Stimulated activated CD8-positive, alpha-beta memory T cell treated with anti-CD3 and anti-CD28 coated beads, Interleukin-4, amount 100 ng/mL, for 1 hour (primary cell): ENCODE measurements at places on chromosomes 11 and 22.

DNA sequence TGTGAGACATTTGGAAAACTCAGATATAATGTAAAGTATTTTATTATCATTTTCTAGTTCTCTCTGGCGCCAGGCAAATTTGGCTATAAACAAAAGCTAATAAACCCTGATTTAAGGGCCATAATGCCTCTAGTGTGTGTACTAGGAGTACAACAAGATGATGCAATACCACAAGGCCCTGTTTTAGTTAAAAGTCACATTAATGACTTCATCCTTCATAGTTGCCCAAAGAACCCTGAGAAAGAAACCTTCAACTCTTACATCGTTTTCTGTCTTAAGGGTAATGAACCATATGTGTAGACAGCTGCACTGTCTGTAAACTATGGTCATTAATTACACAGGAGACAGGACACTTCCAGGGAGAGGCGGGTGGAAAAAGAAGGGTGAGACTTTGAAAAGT, 538.4 kb downstream of the FAM181B start:
- DNase-seq, result no peak

DNA sequence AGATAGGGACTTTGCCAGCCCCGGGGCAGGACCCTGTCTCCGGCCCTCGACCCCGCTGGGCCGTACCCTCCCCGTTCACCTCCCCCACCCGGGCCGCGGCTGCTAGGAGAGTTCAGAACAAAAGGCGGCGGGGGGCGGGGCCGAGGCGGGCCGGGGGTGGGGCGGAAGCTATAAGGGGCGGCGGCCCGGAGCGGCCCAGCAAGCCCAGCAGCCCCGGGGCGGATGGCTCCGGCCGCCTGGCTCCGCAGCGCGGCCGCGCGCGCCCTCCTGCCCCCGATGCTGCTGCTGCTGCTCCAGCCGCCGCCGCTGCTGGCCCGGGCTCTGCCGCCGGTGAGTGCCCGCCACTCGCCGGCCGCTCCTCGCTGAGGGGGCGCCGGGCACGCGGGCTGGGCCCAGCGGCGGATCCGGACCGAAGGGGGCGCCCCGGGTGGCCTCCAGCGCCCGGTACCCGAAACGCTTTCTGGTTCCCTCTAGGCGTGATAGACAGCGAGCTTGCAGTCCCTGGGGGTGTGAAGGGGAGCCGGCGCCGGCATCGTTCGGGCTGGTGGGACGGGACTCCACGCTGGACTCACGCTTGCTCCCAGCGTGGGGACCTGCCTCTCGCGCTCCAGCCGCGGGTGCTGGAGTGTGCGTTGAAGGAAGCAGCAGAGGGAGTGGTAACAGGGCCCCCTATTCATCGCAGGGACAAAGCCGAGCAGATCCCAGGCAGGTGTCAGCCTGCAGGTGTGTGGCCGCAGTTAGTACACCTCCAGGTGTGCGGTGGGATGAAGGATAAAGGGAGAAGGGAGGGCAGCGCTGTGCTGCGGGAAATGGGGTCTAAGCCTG, at the start of gene MMP11:
MMP11 (plus strand) TSS at position 201 of the 825 bp plus-strand sequence; CDS start at position 223, 22 bp downstream.
- DNase-seq, result no peak

GRCh38 chr11:87281496-87281895, 243.8 kb downstream of the TMEM135 start:
- DNase-seq, result no peak

- DNase-seq, result no peak
These were observed 2.6 kb downstream of the CNTF start for GRCh38 chr11:58625086-58625485.

DNA sequence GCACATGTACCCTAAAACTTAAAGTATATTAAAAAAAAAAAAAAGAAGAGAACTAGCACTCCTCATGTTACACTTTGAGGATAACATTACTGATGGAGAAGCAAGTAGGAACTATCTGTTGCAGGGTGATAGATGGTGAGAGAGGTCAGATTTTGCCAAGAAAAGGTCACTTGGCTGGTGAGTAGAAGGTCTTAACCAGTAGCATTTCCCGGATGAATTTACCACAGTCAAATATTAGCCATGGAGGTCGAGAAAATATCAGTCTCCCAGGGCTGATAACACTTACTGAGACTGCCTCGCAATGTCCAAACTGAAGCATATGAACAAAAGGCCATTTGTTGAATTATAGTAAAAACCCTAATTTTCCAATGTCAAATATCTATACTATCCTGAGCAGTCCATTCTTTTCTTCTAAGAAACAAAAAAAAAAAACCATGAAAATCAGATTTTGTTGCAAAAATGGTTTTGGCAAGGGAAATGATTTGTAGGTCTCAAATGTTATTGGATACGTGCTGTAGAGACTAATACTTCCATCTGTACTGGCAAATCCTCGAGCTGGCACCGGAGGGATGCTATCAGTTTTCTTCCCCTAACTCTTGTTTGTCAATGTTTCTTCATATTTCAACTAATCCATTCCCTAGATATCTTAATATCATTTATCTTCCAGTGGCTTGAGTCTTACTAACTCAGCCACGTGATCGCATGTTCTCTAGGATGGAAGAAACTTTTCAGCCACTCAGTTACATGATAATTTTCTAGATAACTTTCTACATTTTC, 14.5 kb upstream of the BBOX1 start:
- DNase-seq, result no peak
